ENCODE measurements at places on chromosomes 4 and X.

DNA sequence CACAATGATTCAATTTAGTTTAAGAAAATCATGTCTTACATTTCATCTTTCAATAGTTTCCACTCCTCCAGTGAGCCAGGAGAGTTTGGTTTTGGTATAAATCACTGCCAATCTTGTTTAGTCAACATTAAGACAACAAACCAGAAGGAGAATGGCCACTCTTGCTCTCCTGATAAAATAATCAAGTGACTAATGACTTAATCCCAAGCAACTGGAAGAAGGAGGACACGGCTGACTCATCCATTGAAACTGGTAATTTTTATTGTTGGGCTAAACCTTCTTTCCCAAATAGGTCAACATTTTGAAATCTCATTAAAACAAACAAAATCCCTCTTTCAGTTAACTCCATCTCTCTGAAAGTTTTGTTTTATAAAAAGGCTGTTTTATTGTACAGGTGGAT, 230.2 kb downstream of the CLCN4 start:
- DNase-seq: no peak

DNA sequence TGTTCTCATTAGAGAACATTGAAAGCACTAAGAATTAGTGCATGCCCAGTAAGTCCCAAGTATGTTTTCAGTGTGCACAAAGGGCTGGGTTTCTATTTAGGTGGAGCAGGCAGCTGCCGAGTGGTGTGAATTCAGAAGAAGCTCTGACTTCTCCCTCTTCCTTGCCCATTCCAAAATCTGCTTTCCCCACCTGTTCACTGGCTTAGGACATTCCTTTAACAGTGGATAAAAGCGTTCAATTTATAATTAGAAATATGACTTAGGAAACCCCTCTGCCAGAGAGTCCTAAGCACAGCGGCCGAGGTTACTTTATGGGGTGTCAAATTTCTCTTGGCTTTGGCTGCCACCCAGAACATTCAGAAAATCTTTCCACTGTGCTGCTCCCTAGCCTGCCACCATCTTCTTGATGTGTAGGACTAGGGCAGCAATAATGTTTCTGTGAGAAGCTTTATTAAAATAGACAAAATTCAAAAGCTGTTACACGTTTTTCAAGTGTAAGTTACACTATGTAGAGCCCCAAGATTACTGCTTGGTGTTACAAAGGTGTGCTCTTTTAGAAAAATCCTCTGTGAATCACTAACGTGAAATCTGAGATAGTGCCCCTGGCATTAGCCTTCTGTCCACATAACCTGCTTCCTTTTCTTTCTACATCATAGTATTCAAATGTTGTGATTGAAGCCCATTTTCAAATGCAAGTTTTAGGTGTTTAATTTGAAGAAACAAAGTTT, 191.6 kb upstream of the ANKRD50 start:
- no peak for DNase-seq

DNA sequence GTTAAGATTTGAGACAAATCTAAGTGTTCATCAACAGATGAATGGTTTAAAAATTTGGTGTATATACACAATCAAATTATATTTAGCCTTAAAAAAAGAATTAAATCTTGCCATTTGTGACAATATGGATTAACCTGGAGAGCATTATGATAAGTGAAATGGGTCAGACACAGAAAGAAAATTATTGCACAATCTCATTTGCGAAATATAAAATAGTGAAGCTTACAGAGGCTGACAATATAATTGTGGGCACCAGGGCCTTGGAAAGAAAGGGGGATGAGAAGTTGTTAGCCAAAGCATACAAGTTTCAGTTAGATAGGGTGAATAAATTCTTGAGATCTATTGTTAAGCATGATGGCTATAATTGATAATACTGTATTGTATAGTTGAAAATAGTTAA, 883.0 kb downstream of the TECRL start:
- no peak for DNase-seq

GRCh38 chr4:38406243-38406642, 257.8 kb upstream of the KLF3 start:
- no peak for DNase-seq

DNA sequence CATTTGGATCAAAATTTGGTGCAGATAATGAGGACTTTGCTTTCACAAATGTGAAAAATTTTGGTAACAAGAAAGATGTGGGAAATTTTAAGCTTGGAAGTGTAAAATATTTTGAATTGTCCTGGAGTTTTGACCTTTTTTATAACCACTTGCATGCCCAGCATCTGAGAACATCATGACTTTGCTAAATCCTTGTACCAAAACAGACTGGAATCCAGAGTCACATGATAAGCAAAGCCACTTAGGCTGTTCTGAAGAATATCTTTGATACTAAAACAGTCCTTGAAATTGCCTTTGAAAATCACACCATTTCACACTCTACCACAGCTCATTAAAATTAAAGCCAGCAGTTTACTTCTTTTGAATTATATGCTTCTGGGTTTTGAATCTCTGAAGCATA, 2.5 kb upstream of the PPM1K start:
- no peak for DNase-seq

DNA sequence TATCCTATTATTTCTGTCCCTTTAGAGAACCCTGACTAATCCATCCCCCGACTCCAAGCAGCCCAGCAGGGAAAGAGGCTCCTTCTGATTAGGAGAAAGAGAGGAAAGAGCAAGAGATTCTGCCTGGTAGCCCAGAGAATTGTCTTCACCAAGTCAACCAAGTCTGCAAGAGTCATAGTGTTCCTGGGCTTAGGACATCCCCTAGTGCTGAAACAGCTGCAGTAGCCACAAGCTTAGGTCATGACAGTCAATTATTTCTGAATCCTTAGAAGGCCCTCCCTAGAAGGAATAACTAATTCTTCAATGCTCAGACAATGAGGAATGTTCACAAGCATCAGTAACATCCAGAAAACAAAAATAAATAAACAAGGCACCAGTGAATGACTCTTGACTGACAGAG, 480.3 kb upstream of the GRIA3 start:
- no peak for DNase-seq

- DNase-seq: no peak
Observed at GRCh38 chr4:188387179-188387791, 248.0 kb downstream of the TRIML1 start.

- DNase-seq: no peak
Observed at GRCh38 chrX:38052096-38052495, 45.7 kb downstream of the SYTL5 start.

GRCh38 chrX:118212817-118213183, 96.2 kb upstream of the KLHL13 start:
- no peak for DNase-seq

- no peak for DNase-seq
Observed at GRCh38 chr4:85495621-85496020, 20.7 kb downstream of the ARHGAP24 start.

GRCh38 chrX:314781-315595, 3.6 kb downstream of the GTPBP6 start:
- no peak for DNase-seq

DNA sequence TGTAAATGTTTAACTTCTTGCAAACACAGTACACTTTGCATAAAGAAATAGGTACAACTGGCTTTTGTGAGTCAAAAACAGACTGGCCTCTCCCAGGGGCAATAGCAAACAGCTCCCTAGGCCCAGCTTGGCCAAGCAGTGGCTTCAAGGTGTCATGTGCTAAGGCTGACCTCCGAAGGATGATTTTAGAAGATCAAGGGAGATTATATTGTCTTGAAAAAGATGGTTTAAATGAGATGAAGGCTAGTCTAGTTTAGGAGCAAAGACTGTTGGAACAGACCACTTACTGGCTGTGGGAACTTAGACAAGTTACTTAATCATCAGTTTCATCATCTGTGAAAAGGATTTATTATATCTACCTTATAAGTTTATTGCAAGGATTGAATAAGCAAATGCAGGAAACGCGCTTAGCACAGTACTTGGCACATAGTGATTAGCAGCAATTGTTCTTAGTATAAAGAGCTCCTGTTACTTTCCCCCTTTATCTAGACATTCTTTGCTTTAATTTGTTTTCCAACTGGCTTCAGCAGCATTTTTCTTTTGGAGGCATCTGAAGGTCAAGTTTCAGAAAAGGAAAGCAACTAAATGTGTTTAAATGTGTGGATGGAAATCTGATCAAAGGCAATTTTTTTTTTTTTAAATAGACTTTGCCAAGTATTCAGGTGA, 17.2 kb downstream of the ANXA3 start:
- no peak for DNase-seq

DNA sequence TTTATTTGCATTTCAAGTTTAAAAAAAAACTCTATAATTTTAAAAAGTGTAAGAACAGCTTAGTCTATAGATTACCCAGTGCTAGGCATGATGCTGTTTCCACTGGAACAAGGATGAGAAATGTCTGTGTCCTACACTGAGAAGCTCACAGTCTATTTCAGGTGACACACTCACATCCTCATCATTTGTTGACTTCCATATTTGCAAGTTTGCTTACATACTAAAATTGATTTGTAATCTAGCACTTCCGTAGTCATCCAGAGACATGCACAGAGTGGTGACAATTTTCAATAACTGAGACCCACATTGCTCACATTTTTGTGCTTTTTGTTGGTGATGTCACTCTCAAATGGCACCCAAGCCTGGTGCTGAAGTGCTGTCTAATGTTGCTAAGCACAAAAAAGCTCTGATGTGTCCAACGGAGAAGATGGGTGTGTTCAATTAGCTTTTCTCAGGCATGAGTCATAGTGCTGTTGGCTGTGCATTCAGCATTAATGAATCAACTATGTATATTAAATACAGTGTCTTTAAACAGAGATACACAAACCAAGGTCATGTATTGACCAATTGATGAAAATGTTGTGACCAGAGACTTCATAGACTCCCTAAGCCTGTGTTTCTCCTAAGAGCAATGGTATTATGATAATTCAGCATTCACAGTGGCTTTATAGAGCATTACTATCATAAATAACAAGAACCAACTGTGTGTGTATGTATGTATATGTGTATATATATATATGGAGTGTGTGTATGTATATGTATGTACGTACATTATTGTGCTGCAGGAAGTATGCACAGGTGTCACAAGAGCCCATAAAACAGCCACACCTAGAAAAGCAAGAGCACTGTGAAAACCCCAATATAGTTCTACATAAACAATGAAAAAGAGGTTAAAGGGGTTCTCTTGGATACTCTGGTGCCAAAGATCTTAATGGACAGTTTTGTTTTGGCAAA, 31.2 kb upstream of the VCX3B start:
- DNase-seq: no peak

- no peak for DNase-seq
Observed at GRCh38 chr4:97457253-97457652, 686.0 kb downstream of the STPG2 start.

GRCh38 chr4:156779774-156780173, 191.8 kb downstream of the PDGFC start:
- DNase-seq: no peak

DNA sequence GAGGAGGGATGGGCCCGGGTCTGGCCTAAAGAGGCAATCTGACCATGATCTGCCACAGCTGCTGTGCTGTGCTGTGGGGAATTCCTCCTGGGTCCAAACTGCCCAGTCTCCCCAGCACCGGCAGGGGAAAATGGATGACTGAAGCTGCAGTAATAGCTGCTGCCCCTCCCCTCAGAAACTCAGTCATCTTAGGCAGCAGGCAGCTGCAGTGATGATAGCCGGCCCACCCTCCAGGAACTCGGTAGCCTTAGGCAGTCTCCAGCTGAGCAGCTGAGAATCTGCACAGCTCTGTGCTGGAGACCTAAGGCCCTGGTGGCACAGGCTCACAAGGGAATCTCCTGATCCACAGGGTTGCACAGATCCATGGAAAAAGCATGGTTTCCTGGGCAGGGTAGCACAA, 113.4 kb upstream of the USP38 start:
- no peak for DNase-seq
